ENCODE measurements at places on chromosomes 12 and 14.
A peak's percentile ranks its signal among the peaks of the same experiment; 100 is the strongest.

DNA sequence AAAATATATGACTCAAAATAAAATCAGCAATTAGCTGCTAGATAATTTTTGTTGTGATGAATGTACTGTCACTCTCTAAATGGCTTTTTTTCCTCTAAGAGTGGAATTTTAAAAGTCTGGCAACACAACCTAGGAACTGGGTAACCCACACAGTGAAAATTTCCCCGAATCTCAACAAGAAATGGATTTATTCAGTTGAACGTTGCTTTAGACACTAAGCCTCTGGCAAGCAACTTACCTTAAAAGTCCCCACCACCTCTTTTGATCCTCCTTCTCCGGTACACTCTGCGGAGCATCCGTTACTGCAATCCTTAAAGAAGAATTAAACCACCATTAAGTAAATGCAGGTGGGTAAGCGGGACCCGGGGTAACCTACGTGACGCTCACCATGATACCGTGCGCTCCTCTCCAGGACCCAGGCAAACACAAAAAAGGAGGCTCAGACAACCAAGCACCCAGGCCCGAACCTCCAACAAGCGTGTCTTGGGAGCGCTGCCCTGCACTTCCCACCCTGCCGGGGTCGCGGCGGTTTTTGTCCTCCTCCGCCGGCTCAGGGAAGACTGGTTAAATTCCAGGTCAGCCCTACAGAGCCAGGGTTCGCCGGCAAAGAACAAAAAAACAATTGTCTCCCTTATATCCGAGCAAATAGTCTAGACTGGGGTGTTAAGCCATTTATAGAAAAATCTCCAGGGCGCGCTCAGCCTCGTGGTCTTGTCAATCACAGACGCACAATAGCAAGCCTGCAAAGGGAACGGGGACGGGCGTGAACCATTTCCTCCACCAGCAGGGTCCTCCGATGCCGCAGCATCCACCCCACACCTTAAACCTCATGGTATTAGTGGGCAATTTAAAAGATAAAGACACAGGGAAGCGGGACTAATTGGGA lies 47.1 kb downstream of the BCAT1 start:
- no peak for DNase-seq

GRCh38 chr12:102948941-102949352 lies 8.5 kb upstream of the ASCL1 start:
- DNase-seq = peak; percentile 54

GRCh38 chr12:26966842-26967241 lies 28.6 kb downstream of the FGFR1OP2 start:
- no peak for DNase-seq

DNA sequence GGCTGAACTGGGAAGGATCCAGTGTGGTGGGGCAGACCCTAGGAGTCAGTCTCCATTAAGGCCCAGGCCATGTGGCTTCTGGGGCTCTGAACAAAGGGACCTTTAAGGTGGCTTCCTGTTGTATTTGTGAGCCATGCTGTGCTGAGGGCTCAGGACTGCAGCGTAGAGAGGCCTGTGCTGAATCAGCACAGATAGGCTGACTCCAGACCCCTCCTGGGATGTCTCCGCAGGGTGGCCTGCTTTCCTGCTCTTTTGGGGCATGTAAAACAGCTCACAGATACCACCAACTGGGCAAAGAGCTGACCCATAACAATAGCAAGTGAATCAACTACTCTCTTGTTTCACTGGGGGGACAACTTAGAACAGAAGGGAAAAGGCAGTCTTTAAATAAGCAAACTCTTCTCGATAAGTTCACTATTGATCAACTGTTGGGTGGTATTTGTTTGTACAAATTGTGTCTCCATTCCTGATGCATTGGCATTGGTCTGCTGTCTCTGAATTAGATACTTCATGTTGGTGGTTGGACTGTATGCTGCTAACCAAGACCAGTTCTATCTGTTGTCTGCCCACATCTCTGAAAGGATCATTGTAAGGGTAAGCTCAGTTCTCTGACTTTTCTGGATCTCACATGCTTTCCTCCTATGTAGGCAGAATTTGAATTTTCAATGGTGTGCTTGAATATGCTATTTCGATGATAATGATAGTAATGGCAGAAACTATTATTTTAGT lies 71.8 kb downstream of the MYRFL start:
- no peak for DNase-seq

All from OCI-M1 (cell line).